Activated T-cell treated with anti-CD3 and anti-CD28 coated beads, Interleukin-2, amount 50 U/mL, for 24 hours (primary cell): ENCODE measurements at places on chromosomes 5 and 9.

DNA sequence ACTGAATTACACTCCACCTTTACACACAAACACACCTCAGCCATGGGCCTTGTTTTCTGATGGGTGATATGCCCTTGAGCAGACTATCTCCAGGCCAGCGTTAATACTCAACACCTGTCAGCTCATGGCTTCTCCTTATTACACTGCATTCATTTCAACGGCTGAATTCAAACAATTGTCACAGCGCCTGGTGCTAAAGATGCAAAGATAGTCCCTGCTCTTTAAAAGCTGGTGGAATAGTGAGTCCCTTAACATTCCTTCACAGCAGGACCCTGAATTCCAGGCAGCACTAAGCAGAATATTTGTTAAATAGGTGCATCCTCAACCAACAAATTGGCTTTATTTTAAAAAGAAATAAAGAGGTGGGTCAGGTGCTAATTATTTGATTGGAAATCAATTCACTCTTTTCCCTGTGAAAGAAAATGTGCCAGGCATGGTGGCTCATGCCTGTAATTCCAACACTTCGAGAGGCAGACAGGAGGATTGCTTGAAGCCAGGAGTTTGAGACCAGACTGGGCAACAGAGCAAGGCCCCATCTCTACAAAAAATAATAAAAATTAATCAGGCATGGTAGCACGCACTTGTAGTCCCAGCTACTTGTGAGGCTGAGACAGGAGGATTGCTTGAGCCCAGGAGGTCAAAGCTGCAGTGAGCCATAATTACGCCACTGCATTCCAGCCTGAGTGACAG is 155.7 kb upstream of the EFNA5 start:
- no peak for DNase-seq

GRCh38 chr5:150703762-150704161 is 2.9 kb upstream of the RBM22 start:
- DNase-seq: no peak

GRCh38 chr9:131277910-131278701 is 1.8 kb upstream of the FAM78A start:
- peak; percentile 78 for DNase-seq

GRCh38 chr9:36897478-36897877 is 136.6 kb downstream of the PAX5 start:
- no peak for DNase-seq

DNA sequence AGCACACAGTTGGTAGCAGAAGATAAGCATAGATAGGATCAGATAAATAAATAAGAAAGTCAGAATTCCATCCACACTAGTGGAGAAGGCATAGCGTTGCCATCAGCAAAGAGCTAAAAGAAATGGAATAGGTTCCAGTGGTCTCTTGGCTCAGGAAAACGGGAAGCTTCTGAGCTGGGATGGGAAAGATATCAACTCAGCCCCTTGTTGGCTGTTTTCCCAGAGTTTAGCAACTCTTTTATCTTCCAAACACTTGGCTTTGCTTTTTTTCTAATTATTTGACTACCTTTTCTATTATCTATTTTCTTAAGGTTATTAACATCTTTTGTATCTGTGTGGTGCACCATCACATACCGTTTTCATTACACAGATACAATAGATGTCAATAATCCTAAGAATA is 445.7 kb upstream of the TRPC7 start:
- no peak for DNase-seq

DNA sequence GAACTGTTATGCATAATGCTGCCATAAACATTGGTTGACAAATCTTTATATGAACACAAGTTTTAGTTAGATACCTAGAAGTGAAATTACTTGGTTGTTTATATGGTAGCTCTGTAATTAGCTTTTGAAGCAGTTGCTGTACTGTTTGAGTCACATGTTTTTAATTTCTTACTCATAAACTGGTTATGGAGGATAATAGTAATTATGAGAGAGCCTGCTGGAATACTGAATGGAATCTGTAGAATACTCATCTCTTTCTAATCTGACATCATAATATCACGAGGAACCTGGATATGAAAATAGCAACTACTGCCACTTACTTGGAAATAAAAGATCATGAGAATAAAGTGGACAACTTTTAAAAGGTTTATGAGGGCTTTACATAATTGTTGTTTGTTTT is 509.2 kb downstream of the CETN3 start:
- no peak for DNase-seq

- DNase-seq: no peak
Measured at GRCh38 chr5:129747572-129748407, at the start of gene MINAR2. Gene MINAR2, plus strand, starts transcription at chr5:129748094. Its CDS starts 97 bp downstream, at chr5:129748191.
